ENCODE measurements at places on chromosomes 5 and 9.

DNA sequence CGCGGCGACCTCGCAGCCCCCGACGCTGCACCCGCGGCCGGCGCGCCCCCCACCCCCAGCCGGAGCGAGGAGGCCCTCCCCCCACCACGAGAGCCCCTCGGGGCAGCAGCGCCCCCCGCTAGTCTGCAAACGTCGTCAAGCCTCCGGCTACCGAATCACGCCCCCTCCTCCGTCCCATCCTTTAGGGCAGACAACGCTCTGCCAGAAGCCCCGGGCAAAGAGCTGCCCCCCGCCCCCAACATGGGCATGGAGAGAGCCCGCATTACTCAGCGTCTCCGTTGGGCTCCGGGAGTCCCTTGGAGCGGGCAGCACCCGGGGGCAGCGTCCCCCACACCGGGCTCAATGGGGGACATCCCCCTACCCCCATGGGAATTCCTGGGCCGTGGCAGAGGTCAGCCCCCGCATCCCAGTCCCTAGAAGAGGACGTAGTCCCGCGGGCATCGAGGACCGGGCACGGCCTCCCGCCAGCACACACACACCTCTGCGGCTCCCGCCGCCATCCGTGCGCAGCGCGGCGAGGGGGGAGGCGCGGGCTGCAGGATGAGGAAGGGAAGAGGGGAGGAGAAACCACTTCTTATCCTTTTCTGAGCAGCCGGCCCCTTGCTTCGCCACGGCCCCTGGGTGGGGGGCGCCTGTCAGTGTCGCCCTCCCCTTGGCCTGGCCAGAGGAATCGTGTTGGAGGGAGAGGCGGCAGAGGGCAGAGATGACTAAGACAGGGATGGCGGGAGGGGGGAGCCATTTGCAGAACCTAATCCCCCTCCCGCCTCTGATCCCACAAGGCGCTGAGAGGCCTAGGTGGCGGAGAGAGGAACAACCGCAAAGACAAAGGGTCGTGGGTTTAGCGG, 750 bp downstream of the DNM1 start:
- DNase-seq = peak; percentile 72

DNA sequence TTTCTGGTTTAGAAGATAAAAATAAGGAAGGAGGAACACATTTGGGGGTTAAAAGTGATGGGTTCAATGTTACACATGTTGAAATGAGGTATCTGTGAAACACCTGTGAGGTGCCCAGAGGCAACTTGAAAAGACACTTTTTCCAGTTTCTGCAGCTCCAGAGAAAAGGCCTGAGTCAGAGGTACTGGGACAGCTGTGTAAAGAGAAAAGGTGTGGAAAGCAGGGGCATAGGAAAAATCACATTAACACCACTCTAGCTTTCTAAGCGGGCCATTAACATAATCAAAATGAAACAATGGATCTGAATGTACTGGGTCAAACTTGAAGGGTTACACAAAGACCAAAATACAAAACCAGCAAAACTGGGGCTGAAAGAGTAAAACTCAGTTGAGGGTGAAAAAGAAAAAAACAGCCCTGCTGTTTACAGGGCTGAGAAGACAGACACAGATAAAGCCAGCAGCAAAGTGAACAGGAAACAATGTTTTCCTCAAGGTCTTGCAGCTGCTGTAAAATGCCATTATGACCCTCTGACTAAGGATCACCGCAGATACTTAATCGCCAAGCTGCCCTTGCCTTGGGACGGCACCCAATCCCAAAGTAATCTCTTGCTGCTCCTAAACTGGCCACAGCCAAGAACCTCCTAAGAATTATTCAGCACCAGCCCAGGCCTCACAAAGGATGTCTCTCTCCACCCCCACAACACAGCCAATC, 104.7 kb downstream of the DROSHA start:
- DNase-seq = no peak

- DNase-seq = peak; percentile 65
These were observed 422.1 kb upstream of the TNC start for GRCh38 chr9:115540091-115540490.

DNA sequence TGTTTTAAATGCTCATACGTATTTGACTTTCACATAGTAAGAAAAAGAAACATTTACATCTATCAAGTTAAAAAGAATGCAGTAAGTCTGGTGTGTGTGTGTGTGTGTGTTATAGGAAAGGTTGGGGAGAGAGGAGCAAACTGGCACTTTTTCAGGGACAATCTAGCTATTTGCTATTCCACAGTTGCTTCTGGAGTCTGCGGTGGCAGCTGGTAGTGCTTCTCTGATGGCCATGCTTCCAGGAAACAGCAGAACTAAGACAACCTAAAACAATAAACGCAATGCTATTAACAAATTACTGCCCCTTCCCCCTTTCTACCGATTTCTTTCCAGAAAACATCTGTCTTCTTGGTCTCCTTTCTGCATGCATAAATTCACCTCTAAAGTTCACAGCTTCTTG, 70.0 kb upstream of the CDH10 start:
- DNase-seq = no peak

- no peak for DNase-seq
These were observed 87.4 kb upstream of the TBC1D2 start for GRCh38 chr9:98342820-98343210.

DNA sequence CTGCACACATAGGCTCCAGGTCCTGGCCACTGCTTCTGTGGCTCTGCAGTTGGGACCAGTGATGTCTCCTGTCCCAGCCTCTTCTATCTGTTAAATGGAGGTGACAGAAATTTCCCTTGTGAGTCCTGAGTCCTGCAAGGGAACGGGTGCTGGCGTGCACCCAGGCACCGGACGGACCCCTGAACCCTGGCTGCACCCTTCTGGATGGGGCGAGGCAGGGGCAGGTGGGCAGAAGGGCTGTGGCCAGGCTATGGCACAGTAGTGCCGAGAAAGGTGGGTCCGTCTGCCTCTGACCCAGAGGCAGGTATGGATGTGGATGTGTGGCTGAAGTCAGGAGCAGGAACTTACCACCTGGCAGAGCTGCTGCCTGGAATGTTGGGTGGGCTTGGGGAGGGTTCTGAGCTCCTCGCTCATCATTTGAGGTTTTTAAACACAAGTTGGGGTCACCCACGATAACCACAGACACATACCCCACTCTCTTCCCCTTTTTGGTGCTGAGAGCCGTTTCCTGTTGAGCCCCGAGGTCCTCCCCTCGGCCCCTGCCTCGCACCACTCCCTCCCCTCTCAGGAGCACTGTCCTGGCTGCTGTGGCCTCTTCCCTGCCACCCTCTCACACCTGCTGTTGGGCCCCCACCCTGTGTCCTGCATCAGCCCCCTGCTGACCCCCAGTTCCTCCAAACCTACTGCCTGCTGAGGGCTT, 82.0 kb downstream of the COL5A1 start:
- DNase-seq = no peak

DNA sequence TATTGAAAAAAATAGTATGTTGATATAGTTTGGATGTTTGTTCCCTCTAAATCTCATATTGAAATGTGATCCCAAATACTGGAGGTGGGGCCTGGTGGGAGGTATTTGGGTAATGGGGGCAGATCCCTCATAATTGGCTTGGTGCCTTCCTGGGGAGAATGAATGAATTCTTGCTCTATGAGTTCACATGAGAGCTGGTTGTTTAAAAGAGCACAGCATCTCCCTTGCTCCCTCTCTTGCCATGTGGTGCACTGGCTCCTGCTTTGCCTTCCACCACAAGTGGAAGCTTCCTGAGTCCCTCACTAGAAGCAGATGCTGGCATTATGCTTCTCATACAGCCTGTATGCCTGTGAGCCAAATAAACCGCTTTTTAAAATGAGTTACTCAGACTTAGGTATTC, 154.8 kb downstream of the ADAMTS6 start:
- peak; percentile 41 for DNase-seq

DNA sequence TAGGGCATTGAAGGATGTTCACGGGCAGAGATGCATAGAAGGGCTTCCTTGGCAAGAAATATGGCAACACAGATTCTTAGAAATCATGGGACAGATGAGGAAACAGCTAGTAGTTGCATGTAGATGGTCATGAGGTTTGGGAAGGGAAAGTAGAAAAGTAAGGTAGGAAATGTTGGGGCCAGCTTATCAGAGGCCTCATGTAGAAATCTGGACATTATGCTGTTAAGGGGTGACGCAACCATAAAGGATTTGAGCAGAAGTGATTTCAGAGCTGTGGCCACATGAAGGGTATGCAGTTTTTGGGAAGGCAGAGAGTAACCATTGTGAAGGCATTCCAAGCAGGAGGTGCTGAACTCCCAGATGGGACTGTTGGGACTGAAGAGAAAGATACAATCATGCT, 224.0 kb downstream of the ARHGAP26 start:
- DNase-seq = no peak

- DNase-seq = no peak
These were observed 119.1 kb upstream of the ITGA1 start for GRCh38 chr5:52668544-52669185.

DNA sequence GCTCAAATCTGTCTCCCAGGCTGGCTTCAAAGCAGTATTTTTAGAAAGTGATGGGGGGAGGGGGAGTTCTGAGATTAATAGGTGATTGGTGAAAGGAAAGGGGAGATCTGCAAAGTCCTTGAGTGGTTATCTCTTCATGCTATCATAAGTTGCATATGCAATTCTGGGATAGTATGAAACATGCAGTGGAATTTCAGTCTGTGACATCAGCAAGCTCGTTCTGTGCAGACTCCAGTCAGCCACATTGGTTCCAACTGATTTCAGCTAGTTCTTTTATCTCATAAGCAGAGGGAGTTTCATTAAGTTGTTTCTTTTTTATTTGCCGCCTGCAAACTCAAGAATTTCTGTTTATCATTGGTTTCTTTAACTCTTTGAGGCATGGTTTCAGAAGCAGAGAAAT, 180.5 kb upstream of the SH3GL2 start:
- DNase-seq = no peak

DNA sequence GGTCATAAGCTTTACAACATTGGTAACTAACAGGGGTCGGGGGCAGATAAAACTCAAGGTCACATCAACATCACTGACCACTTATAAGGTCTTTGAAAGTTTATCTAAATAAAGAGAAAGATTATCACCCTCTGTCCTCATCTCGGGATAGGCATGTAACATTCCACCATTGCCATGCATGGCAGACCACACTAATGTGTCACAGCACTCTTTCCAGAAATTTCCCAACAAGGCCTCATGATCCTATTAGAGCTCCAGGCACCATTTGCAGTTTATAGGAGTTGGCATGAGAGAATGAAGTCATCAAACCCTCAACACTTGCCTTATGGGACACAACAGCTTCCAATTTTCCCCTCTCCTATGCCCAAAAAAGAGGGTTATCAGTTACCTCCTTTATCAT, 31.9 kb upstream of the ZNF622 start:
- no peak for DNase-seq

GRCh38 chr9:121764371-121764730, 112.9 kb downstream of the DAB2IP start:
- DNase-seq = no peak

DNA sequence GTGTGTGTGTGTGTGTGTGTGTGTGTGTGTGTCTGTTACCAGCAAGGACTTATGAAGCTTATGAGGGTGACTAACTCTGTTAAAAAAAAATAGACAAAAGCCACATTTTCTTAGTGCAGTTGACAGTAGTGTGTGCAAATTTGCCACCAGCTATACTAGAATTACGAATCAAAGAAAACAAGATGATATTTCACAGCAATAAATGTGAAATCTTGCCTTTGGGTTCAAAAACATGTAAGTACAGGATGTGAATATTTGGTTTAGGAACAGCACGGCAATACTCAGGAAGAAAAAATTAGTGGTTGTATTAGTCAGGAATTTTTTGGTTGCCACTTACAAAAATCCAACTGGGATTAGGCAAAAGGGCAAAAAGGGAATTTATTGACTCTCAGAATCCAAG, 117.4 kb downstream of the NPR3 start:
- no peak for DNase-seq

DNA sequence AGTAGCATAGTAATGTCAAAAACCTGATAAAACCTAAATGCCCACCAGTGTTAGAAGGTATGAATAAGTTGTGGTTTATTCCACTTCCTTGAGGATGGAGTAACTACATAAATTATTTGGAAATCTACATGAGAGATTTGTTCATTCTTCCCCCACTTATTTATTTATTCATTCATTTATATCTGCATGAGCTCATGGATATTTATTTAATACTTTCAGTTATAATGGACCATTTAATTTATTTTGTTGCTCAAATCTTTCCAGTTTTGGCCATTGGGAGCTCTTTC, 223.8 kb upstream of the S1PR3 start:
- no peak for DNase-seq

GRCh38 chr5:96067894-96068614, 106.4 kb upstream of the ELL2 start:
- DNase-seq = peak; percentile 81

GRCh38 chr5:120096413-120096812, 367.7 kb upstream of the PRR16 start:
- DNase-seq = peak; percentile 27

- no peak for DNase-seq
These were observed 80.0 kb downstream of the OTULIN start for GRCh38 chr5:14744296-14745187.

DNA sequence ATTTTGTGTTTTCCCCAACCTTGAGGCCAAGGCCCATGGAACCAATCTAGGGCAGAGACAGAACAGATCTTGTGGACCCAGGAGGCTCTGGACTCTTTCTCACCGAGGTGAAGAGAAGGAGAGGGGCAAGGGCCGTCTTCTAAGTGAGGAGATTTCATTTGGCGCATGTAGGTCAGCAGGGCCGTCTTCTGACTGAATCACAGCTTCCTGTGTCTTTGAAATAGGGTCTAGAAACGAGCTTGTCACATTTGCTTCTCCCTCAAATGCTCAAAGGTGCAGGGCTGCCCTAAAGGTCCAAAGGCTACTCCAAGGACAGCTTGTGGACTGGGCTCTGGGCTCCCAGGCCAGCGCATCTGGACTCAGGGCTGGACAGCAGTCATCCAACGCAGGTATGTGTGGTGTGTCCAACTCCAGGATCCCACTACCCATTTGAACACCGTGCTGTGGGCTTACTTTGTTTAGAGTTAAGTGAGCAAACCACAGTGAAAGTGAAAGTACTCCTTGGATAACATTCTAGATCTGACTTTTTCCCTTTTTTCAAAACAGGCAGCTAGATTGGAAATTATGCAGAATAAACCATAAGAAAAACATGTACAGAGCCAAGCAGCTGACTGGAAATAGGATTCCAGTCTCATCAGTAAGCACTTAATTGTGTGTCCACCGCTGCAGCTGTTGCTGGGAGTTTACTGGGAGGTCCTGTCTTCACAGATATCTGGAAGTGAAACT, 357.0 kb downstream of the GADD45G start:
- peak; percentile 62 for DNase-seq

DNA sequence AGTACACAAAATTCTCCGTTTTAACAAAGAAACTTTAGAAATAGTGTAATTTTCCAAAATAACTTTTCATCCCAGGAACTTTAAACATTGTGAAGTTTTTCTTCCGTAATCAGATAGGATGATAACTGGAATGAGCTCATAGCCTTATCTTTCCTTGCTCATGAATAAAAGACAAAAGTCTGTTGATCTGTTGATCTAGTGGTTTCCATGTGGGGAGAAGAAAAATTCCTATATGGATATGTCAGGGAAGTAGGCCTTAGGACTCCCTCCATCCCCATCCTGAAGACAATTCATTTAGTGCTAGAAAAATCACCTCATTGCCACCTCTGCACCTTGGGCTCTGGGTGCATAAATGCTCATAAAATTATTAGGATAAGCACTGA, 266.6 kb downstream of the SMARCA2 start:
- peak; percentile 80 for DNase-seq

- DNase-seq = peak; percentile 16
These were observed 78.2 kb upstream of the SMIM23 start for GRCh38 chr5:171707442-171707792.

- DNase-seq = peak; percentile 23
These were observed 180.3 kb upstream of the NFIL3 start for GRCh38 chr9:91603932-91604331.

Data from astrocyte of the hippocampus (primary cell).